ENCODE measurements at places on chromosomes 6 and 20. TPM values are rescaled to one million over a fixed set of nuclear protein-coding genes. Genes with fewer than 3 reads are reported as not detected.

Gene TNXB
- 7.7 TPM for total RNA-seq

Gene NRSN1
- not detected for total RNA-seq

Gene LRRN4
- total RNA-seq, result not detected

Gene RAB32
- total RNA-seq, result 119 TPM

Gene SLC22A2
- not detected for total RNA-seq

Gene C6orf163
- total RNA-seq, result 2.2 TPM

Gene POU5F1
- 0.33 TPM for total RNA-seq

Gene LGSN
- not detected for total RNA-seq

Gene NR2E1
- not detected for total RNA-seq

Gene PRPH2
- 4.2 TPM for total RNA-seq

Gene ADGB
- total RNA-seq, result not detected

Gene NUS1
- total RNA-seq, result 12.1 TPM

Gene HACE1
- total RNA-seq, result 21.3 TPM

Gene GHRH
- total RNA-seq, result not detected

Gene ZNF165
- 0.29 TPM for total RNA-seq

Gene MYBL2
- total RNA-seq, result 0.66 TPM

Gene TAAR2
- total RNA-seq, result not detected

Gene IL17F
- not detected for total RNA-seq

Gene PREP
- total RNA-seq, result 25.3 TPM

Gene TP53TG5
- total RNA-seq, result 0.50 TPM

Gene PHACTR1
- total RNA-seq, result 2.3 TPM

Gene KCNQ2
- total RNA-seq, result not detected

Gene TCP11
- 0.15 TPM for total RNA-seq

Gene ISM1
- total RNA-seq, result not detected

Gene CCR6
- not detected for total RNA-seq

Gene BMP5
- total RNA-seq, result 0.17 TPM

Gene TRIM40
- not detected for total RNA-seq

Gene PRICKLE4
- not detected for total RNA-seq

Gene SLC35F1
- total RNA-seq, result under 0.01 TPM

Gene NHLRC1
- total RNA-seq, result 5.6 TPM

Gene MEP1A
- total RNA-seq, result not detected

Gene CNR1
- not detected for total RNA-seq

Gene ACAT2
- total RNA-seq, result 76.8 TPM

Gene CCN5
- total RNA-seq, result 25.3 TPM

Gene LRRC73
- 0.50 TPM for total RNA-seq

Gene NKAIN2
- total RNA-seq, result not detected

Gene SNRNP48
- 9.4 TPM for total RNA-seq

Gene PFDN4
- total RNA-seq, result 163 TPM

Gene C20orf202
- under 0.01 TPM for total RNA-seq

Gene TAGAP
- not detected for total RNA-seq

Gene SAMD5
- 2.6 TPM for total RNA-seq

Gene SLPI
- total RNA-seq, result not detected
